ENCODE measurements at places on chromosomes 1 and 21. TPM values are rescaled to one million over a fixed set of nuclear protein-coding genes. Genes with fewer than 3 reads are reported as not detected.
A peak's percentile ranks its signal among the peaks of the same experiment; 100 is the strongest.

CYB561D1 gene
- total RNA-seq: 8.1 TPM

GRCh38 chr1:198918920-198919319, 280.1 kb downstream of the PTPRC start:
- peak; percentile 83 for DNase-seq

- no peak for DNase-seq
These were observed 22.7 kb downstream of the NENF start for GRCh38 chr1:212455401-212455800.

DNA sequence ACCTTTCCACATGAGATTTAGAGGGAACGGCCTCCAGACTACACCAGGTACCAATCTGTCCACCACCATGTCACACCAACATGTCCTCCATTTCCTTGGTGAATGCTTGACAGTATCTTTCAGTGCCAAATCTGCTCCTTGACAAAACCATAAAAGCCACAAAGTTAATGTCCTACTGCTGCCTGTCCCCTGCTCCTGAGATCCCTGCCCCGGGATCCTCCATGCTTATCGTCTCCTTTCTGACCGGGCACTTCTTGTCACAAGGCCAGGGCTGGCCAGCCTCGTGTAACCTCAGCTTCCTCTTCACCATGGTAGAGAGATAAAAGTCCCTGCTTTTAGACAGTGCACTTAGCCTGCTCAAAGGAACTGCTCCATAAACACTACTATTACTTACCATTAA, 136.2 kb downstream of the NAV1 start:
- no peak for DNase-seq

- DNase-seq: peak; percentile 70
These were observed 30.6 kb downstream of the OMA1 start for GRCh38 chr1:58515794-58516401.

- DNase-seq: no peak
These were observed 18.7 kb upstream of the CSF1 start for GRCh38 chr1:109891930-109892329.

DNA sequence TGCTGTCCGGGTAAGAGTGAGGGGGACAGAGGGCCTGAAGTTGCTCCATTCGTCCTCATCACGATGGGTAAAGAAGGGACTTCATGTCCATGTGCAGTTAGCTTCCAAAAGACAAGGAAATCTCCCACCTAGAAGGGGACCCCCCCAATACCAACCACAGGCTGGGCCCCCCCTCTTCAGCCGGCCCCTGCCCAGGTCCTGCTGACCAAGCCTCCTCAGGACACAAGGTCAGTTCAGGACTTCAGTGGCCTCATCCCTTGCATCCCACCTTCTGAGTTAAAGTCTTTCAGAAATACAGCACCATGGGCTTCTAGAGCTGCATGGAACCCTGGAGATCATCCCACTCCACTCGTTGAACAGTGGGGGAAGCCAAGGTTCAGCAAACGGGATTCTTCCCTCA, 115.4 kb upstream of the ERG start:
- DNase-seq: no peak

DNA sequence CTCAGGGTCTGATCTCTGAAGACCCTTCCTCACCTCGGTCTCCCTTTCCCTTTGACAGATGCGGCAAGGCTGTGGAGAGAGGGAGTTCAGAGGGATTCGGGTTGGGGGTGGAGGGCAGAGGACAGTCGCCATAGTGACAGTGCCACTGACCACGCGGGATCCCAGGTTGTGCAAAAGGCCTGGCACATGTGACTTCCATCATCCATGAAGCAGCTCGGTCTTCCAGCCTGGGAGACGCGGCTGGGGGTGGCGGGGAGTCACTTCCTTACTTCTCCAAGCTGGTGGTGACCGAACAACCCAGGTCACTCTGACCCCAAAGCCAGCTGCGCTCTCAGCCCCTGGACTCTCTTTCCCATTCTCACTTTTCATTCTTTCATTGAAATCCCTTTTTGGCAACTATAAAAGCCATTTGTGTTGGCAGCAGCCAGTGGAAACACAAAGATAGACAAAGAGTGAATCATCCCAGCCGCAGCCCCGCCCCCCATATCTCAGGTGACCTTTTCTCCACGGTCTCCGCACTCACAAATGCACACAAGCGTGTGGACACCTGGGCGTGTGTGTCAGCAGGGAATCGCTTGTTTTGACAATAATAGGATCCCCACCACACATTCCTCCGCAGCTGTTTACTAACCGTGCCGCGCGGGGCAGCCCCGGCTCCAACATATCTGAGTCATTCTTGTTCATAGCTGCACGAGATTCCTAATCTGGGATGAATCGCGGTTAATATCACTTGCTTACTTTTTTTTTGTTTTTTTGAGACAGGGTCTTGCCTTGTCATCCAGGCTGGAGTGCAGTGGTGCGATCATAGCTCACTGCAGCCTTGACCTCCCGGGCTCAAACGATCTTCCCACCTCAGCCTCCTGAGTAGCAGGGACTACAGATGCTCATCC, 68.3 kb downstream of the DHRS3 start:
- peak; percentile 88 for DNase-seq

DNA sequence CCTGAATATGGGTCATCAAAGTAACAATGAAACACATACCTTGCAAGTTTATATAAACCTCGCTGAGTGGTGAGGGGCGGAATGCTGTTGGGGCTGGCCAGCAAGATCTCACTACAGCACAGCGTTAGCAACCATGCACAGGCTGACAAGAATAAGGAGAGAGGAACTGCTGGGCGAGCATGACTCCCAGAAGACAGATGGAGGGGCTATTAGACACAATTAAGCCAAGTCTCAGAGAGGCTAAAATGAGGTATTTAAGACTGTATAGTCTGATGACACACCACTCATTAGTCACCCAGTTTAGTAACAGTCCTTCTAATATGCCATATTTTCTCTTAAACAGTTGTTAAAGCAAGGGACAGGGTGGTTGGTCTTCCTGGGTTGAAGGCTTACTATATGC, 340.2 kb upstream of the NR5A2 start:
- DNase-seq: peak; percentile 69
